ENCODE measurements at places on chromosomes 7 and 10.

DNA sequence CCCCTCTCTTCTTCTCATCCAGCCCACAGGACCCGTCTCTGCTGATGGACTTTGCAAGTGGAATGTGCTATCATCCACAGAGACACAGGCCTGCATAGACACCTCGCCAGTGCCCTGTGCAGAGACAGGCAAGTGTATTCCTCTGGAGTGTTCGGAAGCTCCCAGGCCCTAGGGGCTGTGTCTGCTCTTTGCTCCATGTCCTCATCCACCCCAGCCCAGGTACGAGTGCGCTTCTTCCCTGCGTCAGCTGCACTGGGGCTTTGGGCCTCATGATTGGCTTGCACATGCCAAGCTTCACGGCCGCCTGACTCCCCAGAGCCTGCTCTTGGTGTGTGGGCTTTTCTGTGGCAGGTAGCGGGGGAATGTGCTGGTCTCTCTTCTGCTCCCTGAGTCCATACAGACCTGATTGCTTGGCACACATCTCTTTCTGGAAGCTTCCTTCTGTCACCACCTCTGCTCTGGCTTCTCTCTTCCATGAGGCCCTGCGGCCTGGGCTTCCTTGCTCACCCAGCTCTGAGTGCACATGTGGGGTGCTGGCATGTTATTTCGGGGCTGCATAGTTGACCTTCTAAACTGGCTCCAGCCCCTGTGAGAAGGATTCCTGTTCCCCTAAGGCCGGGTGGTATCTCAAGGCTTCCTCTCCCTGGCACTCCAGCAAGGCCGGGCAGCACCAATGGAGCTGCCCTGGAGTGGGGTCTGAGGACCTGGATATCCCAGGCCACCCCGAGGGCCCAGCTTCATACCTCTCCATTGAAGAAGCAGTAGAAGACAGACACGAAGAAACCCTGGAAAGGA, 27.8 kb downstream of the CRHR2 start:
- DNase-seq: no peak

- DNase-seq: no peak
These were observed 117.9 kb downstream of the MTPAP start for GRCh38 chr10:30231071-30231652.

DNA sequence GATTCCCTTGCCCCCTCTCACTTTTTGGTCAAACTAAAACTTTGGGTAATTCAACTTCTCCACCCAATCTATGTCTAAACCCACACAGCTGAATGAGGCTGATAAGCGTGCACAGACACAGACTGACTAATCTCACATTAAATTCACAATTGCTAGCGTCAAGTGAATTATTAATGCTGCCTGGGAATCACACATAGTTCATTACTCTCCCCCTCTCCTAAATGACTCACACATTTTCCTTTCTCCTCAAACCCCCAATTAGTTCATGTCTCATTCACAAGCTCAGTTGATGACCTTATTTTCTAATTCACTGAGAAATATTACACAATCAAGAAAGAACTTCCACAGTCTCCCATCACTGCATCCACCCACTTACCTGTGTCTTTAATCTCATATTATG, 14.5 kb downstream of the KLF14 start:
- DNase-seq: no peak

GRCh38 chr10:25808372-25808771, 125.7 kb upstream of the MYO3A start:
- no peak for DNase-seq

DNA sequence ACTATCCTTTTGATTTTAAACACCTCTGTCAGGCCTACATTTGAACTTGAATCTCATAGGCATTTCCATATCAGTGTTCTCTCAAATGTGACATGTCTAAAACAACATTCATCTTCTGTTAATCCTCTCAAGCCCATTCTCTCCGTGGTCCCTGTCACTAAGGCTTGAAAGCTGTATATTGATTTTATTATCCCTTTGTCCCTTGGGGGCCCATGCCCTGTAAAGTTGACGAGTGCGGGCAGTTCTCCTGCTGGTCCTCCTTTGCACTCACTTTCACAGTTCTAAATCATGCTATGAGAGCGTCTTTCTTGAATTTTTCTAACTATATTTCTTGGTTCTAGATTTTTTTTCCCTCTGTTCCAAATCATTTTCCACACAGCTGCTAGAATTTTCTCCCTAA, 27.3 kb downstream of the GALNT11 start:
- no peak for DNase-seq

DNA sequence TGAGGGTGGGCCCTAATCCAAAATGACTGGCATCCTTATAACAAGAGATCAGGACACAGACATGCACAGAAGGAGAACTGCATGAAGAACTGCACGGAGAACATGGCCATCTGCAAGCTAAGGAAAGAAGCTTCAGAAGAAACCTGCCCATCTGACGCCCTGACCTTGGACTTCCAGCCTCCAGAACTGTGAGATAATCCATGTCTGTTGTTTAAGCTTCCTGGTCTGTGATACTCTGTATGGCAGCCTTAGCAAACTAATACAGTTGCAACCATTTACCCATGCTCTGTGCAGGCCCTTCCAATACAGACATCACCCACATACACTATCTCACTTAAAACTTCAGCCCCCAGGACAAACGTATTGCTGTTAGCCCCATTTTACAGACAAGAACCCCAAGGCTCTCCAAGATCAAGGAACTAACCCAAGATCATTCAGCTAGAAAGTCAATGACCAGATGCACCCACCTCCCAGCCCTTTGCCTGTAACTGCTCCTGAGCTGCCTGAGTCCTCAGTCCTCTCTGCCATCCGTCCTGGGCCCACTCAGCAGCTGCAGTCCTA, 39.7 kb downstream of the DLG5 start:
- no peak for DNase-seq
